Substantia nigra (tissue), 51 donors: ENCODE measurements at places on chromosomes 16 and 17.

GRCh38 chr16:52727849-52728248 is 180.9 kb upstream of the TOX3 start:
- DNase-seq, result no peak

GRCh38 chr16:24156777-24157176 is 99.4 kb upstream of the CACNG3 start:
- DNase-seq, result no peak

GRCh38 chr16:1597154-1597553 is 14.7 kb downstream of the IFT140 start:
- DNase-seq, result no peak

DNA sequence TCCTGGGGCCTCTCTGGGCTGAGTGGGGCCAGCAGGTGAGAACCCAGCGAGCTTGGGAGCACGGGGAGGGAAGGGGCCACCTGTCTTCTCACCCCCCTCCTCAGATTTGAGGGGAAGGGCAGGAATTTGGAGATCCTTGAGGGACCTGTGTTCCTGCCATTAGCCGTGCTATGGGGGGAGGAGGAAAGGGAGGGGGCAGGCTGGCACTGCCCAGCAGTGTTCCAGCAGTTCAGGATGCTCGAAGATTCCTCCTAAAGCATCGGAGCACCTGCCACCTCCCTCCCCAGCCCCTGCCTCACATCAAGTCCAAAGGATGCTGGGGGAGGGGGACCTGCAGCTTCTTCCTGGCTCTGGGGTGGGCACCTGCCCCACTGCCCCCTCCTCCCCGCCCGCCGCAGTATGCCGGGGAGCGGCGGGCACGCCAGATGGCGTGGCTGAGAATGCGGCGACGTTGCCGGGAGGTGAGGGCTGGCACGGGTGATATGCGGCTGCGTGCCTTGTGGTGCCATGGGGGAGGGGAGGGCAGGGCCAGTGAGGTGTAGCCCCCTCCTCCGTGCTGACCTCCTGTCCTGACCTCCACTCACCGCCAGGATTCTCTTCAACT is 4.7 kb upstream of the NEUROD2 start:
- DNase-seq, result no peak

- DNase-seq, result no peak
Measured at GRCh38 chr17:73391331-73392265, 79.8 kb upstream of the CDC42EP4 start.

DNA sequence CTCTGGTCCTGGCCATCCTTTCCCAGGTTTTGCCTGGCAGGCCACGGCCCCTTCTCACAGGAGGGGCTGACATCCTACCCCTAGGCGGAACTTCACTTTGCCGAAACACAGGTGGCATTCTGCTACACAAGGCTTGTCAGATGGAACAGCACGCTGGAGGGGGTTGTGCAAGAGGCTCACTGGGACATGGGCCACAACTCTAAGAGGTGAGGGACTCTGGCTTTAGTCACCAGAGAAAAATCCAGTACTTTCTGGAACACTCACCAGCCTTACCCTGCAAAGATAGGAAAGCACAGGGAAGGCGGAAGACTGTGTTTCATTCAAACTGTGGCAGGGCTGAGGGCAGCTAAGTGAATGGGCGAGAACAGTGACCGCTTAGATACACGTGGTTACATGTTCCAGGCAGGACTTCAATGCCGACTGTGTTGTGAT is 18.3 kb downstream of the CDC42EP4 start:
- DNase-seq, result no peak

- no peak for DNase-seq
Measured at GRCh38 chr16:59514651-59515050, 780.5 kb upstream of the GOT2 start.

DNA sequence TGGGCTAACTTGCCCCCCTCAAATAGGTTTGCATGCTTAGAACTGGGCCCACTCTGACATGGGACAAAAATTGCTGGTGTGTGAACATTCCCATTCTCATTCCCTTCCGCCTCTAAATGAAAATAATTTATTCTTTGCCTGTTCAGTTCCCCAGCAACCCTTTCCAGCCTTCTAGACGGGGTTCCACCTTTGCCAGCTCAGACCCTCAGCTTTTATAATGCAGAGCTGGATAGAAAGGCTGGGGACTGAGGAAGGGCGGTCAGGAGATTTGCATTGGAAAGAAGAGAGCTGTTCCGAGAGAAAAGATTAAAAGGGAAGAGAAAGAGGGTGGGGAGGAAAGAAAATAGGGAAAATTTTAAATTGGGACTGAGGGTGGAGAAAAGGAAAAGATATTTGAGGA is 151.1 kb upstream of the WSCD1 start:
- DNase-seq, result no peak

DNA sequence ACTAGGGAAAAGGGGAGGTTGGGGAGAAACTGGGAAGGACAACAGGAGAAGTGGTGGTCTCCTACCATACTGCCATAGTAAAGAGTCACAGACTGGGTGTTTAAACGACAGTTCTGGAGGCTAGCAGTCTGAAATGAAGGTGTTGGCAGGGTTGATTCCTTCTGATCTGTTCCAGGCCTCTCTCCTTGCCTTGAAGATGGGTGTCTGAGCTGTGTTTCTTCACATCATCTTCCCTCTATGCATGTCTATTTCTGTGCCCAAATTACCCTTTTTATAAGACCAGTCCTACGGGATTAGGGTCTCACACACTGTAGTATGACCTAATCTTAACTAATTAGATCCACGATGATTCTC is 79.8 kb upstream of the TMEM97 start:
- no peak for DNase-seq

DNA sequence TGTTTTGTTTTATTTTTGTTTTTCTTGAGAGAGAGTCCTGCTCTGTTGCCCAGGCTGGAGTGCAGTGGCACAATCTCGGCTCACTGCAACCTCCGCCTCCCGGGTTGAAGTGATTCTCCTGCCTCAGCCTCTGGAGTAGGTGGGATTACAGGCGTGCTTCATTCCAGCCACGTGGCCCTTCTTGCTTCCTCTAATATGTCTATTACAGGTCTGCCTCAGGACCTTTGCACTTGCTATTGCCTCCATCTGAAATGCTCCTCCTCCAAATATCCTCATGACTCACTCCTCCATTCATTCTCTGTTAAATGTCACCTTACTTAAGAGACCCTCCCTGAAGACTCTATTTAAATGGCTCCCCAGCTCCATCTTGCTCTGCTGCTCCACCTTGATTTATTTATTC is 39.0 kb downstream of the LYRM9 start:
- no peak for DNase-seq

- no peak for DNase-seq
Measured at GRCh38 chr17:4155980-4156620, 13.1 kb downstream of the CYB5D2 start.

DNA sequence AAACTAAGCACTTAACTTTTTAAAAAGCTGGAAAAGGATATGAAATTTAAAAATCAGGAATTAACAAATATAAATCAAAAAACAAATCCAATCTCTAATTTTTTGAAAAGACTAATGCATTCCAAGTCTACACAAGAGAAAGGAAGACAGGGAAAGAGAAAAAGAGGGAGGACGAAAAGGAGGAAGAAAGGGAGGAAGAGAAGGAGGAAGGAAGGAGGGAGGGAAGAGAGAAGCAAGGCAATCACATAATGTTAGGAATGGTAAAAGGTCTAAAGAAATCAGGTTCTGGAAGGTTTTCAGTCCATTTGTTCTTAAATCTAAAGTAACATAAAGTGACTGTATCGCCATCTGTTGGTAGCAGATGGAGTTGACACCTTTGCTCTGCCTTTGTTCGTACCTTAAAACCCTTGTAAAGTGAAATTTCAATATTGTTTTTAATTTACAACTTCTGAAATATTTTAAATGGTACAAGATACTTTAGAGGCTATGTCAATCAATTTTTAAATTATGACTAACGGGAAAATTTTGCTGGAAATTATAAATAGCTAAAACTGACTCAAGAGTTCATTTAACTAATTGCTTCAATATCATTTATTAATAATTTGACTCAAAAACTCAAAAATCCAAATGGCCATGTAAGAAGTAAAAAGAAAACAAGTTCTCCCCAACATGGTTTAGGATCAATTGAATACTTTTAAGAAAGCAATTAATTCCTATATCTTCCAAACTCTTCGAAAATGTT is 20.4 kb upstream of the CDYL2 start:
- DNase-seq, result no peak

- no peak for DNase-seq
Measured at GRCh38 chr17:77555741-77556291, 402.7 kb upstream of the TNRC6C start.

GRCh38 chr17:74808714-74809430 is 32.7 kb upstream of the NAT9 start:
- no peak for DNase-seq

DNA sequence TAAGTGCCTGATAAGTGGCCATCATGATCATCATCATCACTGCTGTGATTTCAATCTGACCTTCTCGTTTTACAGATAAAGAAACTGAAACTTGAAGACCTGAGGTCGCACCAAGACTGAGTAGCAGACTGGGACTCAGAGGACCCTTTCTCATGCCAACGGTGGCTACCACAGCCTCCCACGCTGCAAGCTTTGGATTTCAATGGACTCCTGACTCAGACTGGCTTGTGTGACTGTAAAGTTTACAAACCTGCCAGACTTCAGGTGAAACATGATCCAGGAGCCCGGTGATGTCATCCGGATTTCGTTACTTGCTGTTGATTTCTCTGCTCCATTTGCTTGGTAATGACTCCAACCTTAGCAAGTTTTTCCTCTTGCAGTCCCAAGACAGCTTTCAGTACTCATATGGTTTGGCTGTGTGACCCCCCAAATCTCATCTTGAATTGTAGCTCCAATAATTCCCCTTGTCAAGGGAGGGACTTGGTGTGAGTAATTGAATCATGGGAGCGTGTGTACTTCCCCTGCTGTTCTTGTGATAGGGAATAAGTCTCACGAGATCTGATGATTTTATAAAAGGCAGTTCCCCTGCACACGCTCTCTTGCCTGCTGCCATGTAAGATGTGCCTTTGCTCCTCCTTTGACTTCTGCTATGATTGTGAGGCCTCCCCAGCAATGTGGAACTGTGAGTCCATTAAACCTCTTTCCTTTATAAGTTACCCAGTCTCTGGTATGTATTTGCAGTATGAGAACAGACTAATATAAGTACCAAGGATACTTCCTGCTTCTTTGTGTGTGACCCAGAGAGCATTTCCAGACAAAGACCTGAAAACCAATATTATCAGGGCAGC is 26.7 kb upstream of the IRX6 start:
- no peak for DNase-seq

GRCh38 chr17:29731589-29731929 is 108.8 kb upstream of the CORO6 start:
- DNase-seq, result no peak

- DNase-seq, result no peak
Measured at GRCh38 chr17:73652886-73653480, 8.7 kb upstream of the SDK2 start.

GRCh38 chr17:14201988-14202380 is 34.7 kb downstream of the CDRT15 start:
- DNase-seq, result no peak

- DNase-seq, result no peak
Measured at GRCh38 chr17:81394377-81394920, 808 bp upstream of the BAHCC1 start.

GRCh38 chr17:231191-231965 is 49.9 kb upstream of the DOC2B start:
- DNase-seq, result no peak

GRCh38 chr16:69108064-69108904 is 2.8 kb downstream of the HAS3 start:
- no peak for DNase-seq

DNA sequence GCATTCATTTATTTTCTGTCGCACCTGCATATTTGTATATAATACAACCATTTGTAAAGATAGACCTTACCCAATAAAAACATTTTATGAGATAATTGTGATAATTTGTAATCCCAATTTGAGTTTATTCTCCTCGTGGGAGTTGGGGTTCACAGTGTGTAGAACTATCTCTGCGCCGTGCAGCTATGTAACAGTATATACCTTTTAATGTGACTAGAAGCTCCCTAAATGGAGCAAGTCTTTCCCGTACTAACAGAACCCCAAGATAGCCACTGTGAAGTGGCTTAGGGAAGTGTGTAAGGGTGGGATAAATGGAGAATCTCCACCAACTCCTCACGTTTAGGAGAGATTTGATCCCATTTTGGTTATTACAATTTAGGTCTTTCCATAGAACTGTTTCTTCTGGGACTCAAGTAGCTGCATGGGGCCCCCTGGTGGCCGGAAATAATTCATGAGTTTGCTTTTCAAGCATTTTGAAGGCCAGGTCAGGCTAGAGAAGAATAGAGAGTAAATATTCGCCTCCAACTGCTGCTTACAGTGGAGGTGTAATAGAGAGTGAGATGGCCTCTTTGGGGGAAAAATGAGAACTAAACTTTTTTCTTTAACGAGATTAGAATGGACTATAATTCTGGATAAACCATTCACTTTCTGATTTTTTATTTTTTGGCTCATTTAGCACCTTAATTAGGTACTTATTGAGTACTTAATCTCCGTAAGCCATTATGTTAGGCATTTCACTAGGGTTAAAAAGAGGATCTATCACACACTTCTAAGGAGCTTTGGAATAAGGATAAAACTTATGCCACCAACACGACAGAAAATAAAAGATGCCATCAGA is 4.5 kb downstream of the TMEM100 start:
- no peak for DNase-seq

GRCh38 chr16:6453742-6454141 is 878.9 kb upstream of the RBFOX1 start:
- DNase-seq, result no peak

GRCh38 chr16:60729051-60729450 is 1307.2 kb downstream of the CDH8 start:
- DNase-seq, result no peak

DNA sequence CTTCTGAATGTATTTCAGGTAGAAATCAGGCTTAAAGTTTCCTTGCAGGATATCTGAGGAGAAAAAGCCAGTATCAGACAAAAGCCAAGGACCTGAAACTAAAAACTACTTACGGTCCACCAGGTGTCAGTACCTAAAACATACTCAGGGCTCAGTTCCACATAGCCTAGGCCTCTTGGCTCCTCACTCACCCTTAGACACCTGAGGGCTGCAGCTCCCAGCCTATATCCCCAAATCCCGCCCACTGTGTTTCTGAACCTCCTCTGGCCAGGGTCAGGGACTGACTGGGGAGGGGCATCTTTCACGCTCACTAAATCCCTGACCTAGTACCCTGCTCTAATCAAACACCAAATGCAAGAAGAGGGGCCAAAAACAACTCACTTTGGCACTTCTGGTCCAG is 8.8 kb upstream of the ROGDI start:
- DNase-seq, result no peak

GRCh38 chr17:63571632-63572310 is 21.5 kb downstream of the DCAF7 start:
- DNase-seq, result no peak
